Kidney epithelial cell (primary cell): ENCODE measurements at places on chromosomes 16 and 17. TPM values are rescaled to one million over a fixed set of nuclear protein-coding genes. Genes with fewer than 3 reads are reported as not detected.
A peak's percentile ranks its signal among the peaks of the same experiment; 100 is the strongest.

- no peak for DNase-seq
Observed at GRCh38 chr17:73465953-73466230, 154.1 kb upstream of the CDC42EP4 start.

The NPTX1 gene
- 0.07 TPM in 1 of 2 replicates, not detected in the other for total RNA-seq

The KRTAP9-8 gene
- total RNA-seq = not detected in 2 replicates

The FOXC2 gene
- 12.1 and 12.2 TPM in 2 replicates for total RNA-seq

- no peak for DNase-seq
Observed at GRCh38 chr17:38442548-38442947, 14.3 kb downstream of the ARHGAP23 start.

- DNase-seq = no peak
Observed at GRCh38 chr16:72833482-72833881, 214.4 kb downstream of the ZFHX3 start.

- DNase-seq = no peak
Observed at GRCh38 chr17:63647936-63648335, 25.7 kb downstream of the MAP3K3 start.

- no peak for DNase-seq
Observed at GRCh38 chr17:78434455-78435329, 56.2 kb downstream of the PGS1 start.

The EVPL gene
- 8.5 and 8.8 TPM in 2 replicates for total RNA-seq

- peak; percentile 7 for DNase-seq
Observed at GRCh38 chr16:86072328-86073102, 173.6 kb downstream of the IRF8 start.

DNA sequence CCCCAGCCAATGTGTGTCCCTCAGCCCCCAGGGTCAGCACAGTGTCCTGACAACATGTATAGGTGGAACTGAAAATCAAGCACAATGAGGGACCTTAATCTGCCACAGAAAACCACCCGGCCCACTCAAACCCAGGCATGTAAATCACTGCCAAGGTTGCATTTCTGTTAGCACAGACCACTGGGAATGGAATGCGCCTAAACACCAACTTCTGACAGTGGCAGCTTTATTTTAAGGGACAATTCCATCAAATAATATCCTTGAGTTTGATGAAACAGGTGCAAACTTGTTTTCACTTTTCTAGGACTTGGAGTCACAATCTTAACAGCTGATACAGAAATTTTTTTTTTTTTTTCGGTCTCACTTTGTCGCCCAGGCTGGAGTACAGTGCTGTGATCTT lies 37.3 kb upstream of the MRPS23 start:
- no peak for DNase-seq

GRCh38 chr17:66978514-66979061 lies 14.1 kb downstream of the CACNG4 start:
- DNase-seq = no peak

- DNase-seq = no peak
Observed at GRCh38 chr17:79627766-79628690, 17.2 kb upstream of the RBFOX3 start.

- DNase-seq = no peak
Observed at GRCh38 chr16:83552228-83552627, 255.6 kb upstream of the HSBP1 start.

The PLCG2 gene
- 12.3 and 17.3 TPM in 2 replicates for total RNA-seq

The PLA2G10 gene
- total RNA-seq = not detected in 2 replicates

The COX10 gene
- total RNA-seq = 22.6 and 31.1 TPM in 2 replicates

DNA sequence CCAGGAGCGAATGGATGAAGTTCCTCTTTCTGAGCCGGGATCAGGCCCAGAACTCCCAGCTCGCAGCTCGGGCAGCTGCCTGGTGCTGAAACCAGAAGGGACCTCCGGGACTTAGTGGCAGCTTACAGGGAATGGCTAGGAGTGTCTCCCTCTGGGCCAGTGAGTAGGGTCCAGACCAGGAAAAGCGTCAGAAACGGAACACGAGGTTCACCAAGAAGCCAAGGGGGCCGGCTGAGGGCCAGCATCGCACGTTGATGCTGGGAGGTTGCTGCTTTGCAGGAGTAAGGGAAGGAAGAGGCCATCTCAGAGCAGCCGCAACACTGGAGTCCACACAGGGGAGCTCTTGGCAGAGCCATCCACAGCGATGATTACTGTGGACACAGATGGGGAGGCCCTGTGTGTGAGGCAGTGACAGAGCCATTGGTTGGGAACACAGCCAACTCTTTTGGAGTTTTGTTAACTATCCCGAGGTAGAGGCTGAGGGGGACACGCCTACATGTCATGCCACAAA lies 74.0 kb upstream of the CREBBP start:
- DNase-seq = peak; percentile 18

- no peak for DNase-seq
Observed at GRCh38 chr16:22116095-22116700, 23.9 kb downstream of the VWA3A start.

DNA sequence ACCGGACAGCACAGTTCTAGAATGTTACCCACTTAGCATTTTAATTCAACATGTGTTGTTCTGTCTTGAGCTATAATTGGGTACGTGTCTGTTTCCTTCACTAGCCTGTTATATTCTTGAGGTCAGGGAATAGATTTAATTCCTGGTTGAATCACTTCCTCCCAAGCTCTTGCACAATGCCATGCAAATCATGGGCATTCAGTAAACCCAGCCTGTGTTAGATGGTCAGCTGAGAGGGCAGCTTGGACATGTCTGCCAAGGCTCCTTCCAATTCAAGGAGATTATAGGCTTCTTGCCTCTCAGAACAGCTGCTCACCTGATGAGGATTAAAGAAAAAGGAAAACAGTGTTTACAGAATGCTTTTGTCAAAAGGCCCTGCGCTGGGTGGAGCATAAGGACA lies 12.6 kb downstream of the C1QTNF1 start:
- peak; percentile 73 for DNase-seq

DNA sequence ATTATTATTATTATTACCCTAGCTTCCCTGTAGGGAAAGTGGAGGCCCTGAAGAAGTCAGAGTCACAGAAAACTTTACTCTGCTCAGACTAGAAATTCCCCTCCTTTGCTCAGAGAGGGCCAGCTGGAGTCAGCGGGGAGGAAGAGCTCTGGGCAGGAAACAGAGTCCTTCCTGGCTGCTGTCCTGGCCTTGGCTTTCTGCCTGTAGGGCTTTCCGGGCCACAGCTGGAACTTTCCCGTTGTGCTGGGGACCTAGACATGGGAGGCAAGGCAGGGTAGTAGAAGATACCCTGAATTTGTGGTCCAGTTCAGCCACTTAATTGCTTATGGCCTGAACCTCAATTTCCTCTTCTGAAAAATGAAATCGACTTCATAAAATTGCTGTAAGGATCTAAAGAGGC lies 14.0 kb upstream of the CCL2 start:
- no peak for DNase-seq

- DNase-seq = no peak
Observed at GRCh38 chr17:56891751-56892150, 22.1 kb downstream of the TRIM25 start.

GRCh38 chr16:88705076-88705684 lies 1.0 kb downstream of the RNF166 start:
- DNase-seq = no peak

DNA sequence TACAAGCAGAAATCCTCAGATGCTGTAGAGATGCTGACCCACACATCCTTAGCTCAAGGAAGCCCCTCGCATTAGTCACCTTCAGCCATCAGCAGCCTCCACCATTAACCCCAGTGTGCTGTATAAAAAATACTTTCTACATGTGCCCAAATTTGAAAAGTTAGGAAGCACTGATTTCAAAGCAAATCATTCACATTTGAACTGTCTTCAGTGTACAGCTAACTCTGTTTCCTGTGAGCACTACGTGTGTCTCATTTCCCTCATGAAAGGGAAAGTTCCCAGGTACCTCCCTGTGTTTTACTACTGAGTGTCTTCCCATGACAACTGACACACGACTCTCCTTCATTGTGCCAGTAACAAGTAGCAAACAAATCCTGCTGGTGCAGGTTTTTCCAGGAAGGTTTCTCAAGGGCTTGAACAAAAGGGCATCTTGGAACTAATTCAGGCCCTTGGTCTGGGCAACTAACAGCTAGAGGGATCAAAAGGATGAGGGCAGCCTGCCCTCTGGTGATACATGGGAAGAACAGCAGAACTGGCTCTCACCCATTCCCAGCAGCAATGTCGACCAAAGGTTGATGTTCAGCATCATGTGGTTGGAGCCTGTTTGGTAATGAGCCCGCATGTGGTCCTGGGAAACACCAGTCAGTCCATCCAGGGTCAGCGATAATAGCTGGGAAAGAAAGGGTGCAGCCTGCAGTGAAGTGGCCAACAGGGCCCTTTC lies 4.0 kb downstream of the SLC35B1 start:
- no peak for DNase-seq

The SLC12A3 gene
- 0.08 TPM in 1 of 2 replicates, not detected in the other for total RNA-seq
